Brain microvascular endothelial cell (primary cell): ENCODE measurements at places on chromosomes 2 and 18.
A peak's percentile ranks its signal among the peaks of the same experiment; 100 is the strongest.

DNA sequence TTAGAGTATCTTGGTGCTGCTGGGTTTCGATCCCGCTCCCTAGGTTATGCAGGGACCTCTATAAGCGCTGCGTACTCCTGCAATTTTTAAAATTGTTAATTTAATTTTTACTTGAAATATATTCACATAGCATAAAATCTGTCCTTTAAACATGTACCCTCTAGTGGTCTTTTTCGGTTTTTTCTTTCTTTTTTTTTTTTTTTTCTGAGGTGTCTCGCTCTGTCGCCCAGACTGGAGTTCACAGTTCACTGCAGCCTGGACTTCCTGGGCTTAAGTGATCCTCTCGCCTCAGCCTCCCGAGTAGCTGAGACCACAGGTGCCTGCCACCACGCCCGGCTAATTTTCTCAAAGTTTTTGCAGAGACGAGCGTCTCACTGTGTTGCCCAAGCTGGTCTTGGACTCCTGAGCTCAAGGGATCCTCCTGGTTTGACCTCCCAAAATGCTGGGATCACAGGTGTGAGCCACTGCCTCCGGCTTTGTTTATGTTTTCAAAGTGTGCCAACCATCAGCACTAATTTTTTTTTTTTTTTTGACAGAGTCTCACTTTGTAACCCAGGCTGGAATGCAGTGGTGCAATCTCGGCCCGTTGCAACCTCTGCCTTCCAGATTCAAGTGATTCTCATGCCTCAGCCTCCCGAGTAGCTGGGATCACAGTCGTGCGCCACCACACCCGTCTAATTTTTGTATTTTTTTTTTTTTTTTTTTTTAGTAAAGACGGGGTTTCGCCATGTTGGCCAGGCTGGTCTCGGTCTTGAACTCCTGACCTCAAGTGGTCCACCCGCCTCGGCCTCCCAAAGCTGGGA, 585 bp upstream of the MOB1A start:
- DNase-seq: no peak

DNA sequence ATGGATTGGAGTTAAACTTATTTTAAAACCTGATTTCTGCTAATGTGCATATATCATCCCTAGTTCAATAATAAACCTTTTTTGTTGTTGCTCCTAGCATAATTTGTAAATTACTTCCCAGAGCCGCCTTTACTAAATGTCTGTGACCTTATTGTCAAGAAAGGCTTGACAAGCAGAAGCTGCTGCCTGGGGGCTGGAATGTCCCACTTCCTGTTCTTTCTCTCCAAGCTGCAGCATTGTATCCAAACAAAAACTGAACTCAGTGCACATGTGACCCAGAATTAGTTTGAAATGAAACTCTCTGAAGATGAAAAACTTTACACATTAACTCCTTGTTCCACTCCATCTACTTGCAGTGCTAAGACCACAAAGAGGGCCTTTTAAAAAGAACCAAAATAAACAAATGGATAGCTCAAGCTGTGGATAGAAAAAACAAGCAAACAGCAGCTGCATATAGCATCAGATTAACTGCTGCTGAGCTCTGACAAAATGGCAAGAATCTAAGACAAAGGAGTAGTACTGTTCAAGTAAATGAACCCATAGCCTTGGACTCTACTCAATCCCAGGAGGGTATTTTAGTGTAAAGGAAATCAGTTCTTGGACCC, 99.8 kb upstream of the NEUROD1 start:
- no peak for DNase-seq

DNA sequence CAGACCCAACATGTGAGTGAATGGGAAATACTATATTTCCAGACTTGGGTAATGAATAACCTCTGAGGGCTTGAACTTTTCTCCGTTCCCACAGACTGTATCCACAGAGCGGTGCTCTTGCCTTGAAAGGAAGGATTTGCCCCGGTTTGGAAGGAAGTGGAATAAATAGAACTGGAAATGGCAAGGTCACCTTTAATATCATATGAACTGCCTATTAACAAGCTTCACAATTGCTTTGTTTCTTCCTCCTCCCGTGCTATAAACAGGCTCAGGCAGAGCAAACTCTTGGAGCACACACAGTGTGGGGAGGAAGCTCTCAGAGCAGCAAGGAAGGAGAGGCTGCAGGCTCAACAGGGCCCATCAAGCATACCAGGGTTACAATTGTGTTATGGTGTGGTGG, 28.5 kb upstream of the DARS1 start:
- no peak for DNase-seq

GRCh38 chr2:234198976-234199375, 148.5 kb downstream of the SPP2 start:
- peak; percentile 18 for DNase-seq

GRCh38 chr2:55048508-55049042, 1.7 kb downstream of the RTN4 start:
- DNase-seq: no peak

DNA sequence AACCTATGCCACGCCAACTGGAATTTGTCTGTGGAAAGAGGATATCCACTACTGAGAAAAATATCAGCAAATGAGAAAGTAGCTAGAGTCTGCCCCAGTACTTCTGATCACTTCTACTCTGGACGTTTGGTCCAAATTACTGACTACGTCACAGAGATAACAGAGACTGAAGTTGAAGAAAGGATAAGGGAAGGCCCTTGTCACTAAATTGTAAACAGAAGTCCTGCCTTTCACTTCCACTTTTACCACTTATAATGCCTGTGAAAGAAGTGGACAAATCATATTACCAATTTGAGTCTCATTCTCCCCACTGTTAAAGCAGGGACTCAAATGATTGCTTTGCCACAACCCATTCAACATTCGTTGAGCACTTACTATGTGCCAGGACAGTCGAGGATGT, 173.9 kb upstream of the ERBB4 start:
- DNase-seq: no peak

DNA sequence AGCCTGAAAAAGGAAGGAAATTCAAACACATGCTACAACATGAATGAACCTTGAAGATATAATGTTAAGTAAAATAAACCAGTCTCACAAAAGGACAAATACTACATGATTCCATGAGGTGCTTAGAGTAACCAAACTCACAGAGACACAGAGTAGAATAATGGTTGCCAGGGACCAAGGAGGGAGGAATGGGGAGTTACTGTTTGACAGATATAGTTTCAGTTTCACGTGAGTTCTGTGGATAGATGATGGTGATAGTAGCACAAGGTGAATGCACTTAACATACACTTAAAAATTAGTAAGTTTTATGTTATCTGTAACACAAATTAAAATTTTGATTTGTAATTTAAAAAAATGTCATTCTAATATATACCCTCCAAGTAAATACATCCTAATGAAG, 106.9 kb upstream of the ACVR1C start:
- DNase-seq: no peak

DNA sequence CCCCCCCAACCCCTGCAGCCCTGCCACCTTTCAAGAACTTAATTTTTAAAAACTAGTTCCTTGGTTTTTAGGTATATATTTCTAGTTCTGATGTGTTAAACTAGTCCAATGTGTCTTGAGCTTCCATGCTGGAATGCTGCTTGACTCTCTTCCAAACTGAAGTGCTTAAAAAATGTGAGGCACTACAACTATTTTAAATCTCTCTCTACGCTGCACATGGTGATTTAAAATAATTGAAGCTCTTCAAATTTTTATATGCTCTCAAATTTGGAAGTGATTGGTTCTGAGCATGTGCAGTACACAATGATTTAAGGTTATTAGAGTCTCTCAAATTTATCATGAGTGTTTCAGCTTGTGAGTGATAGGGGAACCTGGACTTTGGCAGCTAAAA, 192.6 kb upstream of the ZEB2 start:
- DNase-seq: no peak

DNA sequence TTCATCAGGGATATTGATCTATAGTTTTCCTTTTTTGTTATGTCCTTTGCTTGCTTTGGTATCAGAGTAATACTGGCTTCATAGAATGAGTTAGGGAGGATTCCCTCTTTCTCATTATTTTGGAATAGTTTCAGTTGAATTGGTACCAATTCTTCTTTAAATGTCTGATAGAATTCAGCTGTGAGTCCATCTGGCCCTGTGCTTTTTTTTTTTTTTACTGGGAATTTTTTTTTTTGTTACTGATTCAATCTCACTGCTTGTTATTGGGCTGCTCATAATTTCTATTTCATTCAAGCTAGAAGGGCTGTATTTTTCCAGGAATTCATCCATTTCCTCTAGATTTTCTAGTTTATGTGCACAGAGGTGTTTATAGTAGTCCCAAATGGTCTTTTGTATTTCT, 103.9 kb downstream of the RND3 start:
- no peak for DNase-seq

DNA sequence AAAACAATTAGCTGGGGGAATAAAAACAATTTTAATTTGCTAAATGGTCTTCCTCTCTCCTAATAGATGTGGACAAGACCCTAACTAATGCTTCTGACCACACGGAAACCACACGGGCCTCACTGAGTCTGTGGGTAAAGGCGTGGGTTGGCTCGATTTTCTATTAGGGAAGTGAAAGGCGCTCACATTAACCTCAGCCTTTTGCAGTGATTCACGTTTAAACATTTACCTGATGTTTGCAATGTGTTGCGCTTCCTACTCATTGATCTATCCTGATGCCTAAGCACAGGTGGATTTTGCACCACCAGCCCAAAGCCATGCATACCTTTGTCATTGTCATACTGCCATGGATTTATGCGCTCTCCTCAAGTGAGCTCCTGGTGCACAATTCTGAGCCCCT, 35.6 kb upstream of the NRP2 start:
- no peak for DNase-seq

DNA sequence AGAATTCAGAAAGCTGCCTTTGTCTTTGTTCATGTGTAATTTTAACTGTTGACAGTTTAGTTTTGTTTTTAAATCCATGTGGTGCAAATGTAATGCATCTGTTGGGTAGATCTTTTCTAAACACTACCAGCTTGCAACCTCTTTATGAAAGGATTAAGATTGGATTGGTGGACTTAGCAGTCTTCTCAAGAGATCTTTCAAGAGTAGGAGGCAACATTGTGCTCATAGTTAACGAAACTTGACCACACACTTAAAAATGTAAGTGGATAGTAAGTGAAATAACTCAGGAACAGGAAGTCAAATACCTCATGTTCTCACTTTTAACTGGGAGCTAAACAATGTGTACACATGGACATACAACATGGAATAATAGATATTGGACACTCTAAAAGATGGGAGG, 579.0 kb downstream of the RIT2 start:
- no peak for DNase-seq

DNA sequence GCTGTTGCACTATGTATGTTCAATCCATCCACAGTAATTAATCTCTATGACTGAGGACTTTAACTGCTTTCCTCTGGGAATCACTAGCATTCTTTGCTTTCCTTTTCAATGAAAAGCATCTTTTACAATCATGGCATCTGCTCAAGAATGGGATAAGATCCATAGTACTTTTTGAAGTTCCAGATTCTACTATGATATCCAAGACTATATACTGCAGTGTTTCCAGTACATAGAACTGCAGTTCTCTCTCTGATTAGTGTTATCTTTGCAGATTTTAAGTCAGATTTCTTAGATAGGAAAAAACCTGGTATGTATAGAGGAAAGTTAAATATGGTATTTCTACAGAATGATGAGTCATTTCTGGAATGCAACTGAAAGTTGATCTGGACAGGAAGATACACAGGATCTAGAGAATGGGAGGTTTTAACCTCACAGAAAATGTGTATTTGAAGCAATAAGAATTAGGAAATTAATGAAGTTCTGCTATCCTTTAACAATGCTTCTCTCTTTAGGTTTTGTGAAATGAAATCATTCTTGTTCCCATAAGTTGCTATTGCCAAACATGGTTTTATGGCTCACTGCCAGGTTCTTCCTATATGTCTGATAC, 670.7 kb downstream of the ERBB4 start:
- no peak for DNase-seq
